Left colon (tissue), 2 donors: ENCODE measurements at places on chromosomes 16 and 17. TPM values are rescaled to one million over a fixed set of nuclear protein-coding genes. Genes with fewer than 3 reads are reported as not detected.

GRCh38 chr16:4325253-4325758 lies 9.4 kb downstream of the GLIS2 start:
- DNase-seq: no peak

- no peak for DNase-seq
Observed at GRCh38 chr16:47057630-47057993, 84.1 kb upstream of the DNAJA2 start.

DNA sequence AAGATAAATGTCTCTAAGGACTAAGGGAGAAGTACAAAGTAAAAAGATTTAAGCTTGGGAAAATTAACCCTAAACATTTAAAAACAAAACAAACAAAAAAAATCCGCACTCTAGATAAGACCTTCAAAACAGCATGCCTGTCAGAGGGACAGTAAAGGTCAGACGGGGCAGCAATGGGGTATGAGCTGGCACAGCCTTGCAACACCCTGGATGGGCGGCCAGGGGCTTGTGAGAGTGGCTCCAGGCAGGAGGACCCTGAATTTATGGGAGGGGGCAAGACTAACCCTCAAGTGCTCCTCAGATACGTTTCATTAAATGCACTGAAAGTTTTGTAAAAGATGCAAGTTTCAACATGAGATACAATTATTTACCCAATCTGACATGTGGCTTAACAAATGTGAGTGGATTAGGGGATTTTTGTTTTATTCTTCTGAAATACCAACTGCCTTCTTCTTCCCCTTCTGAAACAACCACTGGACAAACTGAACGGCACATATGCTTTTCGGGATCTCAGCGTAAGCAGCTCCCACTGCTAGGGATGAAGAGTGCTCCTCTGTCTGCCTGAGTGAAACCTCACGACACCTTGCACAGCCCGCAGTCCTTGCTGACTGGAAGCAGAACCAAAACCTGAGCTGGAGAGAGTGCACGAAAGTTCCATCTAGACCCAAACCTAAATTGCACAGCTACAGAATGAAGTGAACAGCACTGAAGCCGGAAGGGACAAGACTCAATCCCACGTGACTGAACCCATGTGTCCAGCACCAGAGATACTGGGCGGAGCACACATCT lies 128.4 kb downstream of the ANKRD11 start:
- no peak for DNase-seq

GRCh38 chr16:55035029-55035428 lies 104.4 kb downstream of the IRX5 start:
- DNase-seq: peak; percentile 51

GRCh38 chr17:57034807-57035754 lies 50.0 kb upstream of the AKAP1 start:
- DNase-seq: peak; percentile 34

Gene GGA2
- 45.3 TPM for total RNA-seq

Gene STAT5B
- 39.2 TPM for total RNA-seq

Gene EPX
- total RNA-seq: not detected

- DNase-seq: no peak
Observed at GRCh38 chr16:84110527-84110926, 6.2 kb downstream of the MBTPS1 start.

GRCh38 chr17:41377546-41377945 lies 4.6 kb downstream of the KRT34 start:
- no peak for DNase-seq

GRCh38 chr16:88494335-88495154 lies 41.5 kb downstream of the ZFPM1 start:
- no peak for DNase-seq

- DNase-seq: peak; percentile 59
Observed at GRCh38 chr16:48611329-48612137, 1.6 kb upstream of the N4BP1 start.

Gene SPIRE2
- 70.2 TPM for total RNA-seq

GRCh38 chr17:50170662-50171370 lies 5.0 kb downstream of the SGCA start:
- DNase-seq: no peak

Gene SLC39A11
- total RNA-seq: 89.8 TPM

GRCh38 chr16:78537511-78537910 lies 438.1 kb downstream of the WWOX start:
- DNase-seq: no peak

Gene SLC12A3
- 0.11 TPM for total RNA-seq

DNA sequence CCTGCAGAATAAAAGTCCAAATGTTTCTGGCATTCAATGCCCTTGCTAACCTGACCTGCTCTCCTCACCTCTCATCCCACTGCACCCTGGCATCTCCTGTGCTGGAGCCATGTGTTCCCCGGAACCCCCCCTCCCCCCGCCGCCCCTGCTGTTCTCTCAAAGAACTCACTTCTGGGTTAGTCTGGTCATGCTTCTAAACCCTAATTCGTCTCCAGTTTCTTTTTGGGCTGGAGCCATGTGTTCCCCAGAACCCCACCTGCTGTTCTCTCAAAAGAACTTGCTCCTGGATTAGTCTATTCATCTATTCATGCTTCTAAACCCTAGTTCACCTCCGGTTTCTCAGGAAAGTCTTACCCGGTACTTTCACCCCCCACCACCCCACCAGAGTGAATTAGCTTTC lies 808 bp upstream of the ALOX15 start:
- no peak for DNase-seq

GRCh38 chr17:40810494-40810893 lies 10.7 kb upstream of the KRT28 start:
- no peak for DNase-seq

GRCh38 chr17:30124273-30124796 lies 7.7 kb downstream of the NSRP1 start:
- DNase-seq: no peak

GRCh38 chr17:49513044-49513395 lies 17.9 kb downstream of the NGFR start:
- no peak for DNase-seq

Gene SRR
- 9.9 TPM for total RNA-seq

Gene SYNGR3
- 1.6 TPM for total RNA-seq

GRCh38 chr16:2365397-2366294 lies 25.1 kb upstream of the ABCA3 start:
- no peak for DNase-seq

DNA sequence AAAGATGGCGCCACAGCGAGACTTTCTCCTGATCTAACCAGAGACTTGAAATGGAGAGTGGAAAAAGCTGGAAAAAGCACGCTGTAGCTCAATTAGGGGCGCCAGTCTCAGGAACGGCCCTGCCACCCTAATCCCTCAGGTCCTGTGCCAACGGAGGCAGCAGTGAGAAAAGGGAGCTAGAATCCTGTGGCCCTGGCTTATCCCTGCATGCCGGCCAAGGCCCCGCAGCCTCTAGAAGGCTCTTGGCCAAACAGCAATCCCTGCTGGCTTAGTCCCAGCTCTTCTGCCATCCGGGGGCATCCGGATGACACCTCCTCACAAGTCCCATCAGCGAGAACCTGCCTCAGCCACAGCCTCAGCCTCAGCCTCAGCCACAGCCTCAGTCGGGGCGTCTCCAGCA lies 69.8 kb downstream of the MRM3 start:
- no peak for DNase-seq

GRCh38 chr16:85136702-85137322 lies 24.5 kb upstream of the CIBAR2 start:
- no peak for DNase-seq

Gene ZP2
- total RNA-seq: not detected

Gene CES4A
- 6.6 TPM for total RNA-seq

DNA sequence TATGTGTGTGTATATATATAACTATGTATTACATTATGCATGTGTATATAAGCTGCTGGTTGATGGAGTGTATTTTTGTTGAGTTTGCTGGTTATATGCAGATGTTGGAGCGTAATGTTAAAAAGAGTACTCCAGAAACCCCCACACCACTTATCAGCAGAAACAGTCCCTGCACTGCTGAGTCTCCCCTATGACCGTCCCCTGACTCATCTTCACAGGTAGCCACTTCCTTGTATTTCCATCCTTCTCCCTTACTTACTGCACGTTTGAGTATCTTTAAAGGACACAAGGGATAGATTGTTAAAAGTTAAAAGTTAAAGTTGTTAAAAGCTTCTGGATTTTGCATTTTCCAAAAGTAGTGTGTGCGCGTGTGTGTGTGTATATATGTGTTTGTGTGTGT lies 853.9 kb upstream of the EEF2KMT start:
- no peak for DNase-seq

- no peak for DNase-seq
Observed at GRCh38 chr17:49667854-49668253, 10.0 kb downstream of the SPOP start.

- no peak for DNase-seq
Observed at GRCh38 chr17:43613917-43614316, 47.8 kb downstream of the MEOX1 start.

- no peak for DNase-seq
Observed at GRCh38 chr16:12763517-12763916, 40.2 kb downstream of the CPPED1 start.

- DNase-seq: no peak
Observed at GRCh38 chr17:73703192-73703591, 58.9 kb upstream of the SDK2 start.

- no peak for DNase-seq
Observed at GRCh38 chr16:56915336-56916119, 16.4 kb upstream of the HERPUD1 start.

DNA sequence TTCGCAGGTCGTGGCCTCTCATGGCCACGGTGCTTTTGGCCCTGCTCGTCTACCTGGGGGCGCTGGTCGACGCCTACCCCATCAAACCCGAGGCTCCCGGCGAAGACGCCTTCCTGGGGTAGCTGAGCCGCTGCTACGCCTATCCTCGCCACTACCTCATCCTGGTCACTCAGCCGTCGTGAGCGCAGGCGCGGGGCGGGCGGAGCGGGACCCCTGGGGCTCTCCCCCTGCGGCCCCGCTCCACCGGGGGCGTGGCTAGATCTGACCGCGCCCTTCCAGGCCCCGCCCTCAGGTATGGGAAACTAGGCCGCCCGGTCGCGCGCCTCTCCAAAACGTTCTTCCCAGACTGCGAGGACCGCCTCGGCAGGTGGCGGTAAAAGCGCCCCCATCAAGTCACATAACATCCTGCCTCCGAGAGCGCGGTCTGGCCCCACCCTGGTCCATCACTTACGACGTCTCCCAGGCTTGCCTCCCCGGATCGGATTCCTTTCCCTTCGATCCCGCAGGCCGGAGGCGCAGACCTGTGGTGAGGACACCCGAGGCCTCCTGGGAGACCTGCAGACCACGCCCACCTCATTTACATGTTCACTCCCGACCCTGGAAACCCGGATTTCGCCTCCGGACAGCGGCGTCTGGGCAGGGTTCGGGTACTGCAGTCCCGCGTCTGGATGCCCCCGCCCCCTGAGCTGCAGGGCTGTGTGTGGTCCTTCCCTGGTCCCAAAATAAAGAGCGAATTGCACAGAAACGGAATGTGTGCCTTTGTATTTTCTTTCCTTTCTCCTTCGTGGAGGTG lies 91.5 kb upstream of the TMEM97 start:
- DNase-seq: peak; percentile 81

- no peak for DNase-seq
Observed at GRCh38 chr16:6483469-6484033, 849.1 kb upstream of the RBFOX1 start.

DNA sequence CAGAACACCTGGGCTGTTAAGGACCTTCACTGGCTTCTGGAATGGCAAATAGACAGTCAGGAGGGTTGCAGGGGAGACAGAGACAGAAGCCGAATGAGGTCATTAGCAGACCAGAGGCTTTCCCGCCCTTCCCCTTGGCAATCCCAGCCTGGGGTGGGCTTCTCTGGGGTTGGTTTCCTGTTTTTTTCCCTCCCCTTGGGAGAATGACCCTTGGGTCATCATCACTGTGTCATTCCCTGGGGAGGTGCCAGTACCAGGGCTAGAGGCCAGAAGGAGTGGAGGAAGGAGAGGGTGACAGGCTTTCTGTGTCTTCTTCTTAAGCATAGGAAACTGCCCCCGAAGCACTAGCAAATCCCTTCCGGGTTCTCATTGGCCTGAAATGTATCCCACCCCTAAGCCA lies 42.9 kb upstream of the IL21R start:
- no peak for DNase-seq

Gene CD300LB
- total RNA-seq: 0.25 TPM

DNA sequence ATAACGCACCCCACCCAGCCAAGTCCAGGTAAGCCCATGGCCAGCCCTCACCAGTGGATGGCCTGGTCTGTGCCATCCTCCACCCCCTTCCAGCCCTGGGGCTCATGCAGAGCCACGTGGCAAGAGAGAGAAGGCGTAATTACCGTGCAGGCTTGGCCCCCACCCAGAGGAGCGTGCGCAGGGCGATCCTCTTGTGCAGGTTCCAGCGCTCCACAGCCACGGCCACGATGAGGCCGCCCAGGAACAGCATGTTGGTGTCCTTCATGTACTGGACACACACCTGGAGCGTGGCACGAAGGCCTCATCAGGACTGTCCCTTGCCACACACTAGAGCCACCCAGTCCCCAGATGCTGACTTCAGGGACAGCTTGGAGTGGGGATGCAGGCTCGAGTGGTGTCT lies 6.7 kb downstream of the SLC13A5 start:
- DNase-seq: no peak

Gene ZNF267
- 10.6 TPM for total RNA-seq

Gene PERCC1
- not detected for total RNA-seq

Gene RCVRN
- not detected for total RNA-seq

DNA sequence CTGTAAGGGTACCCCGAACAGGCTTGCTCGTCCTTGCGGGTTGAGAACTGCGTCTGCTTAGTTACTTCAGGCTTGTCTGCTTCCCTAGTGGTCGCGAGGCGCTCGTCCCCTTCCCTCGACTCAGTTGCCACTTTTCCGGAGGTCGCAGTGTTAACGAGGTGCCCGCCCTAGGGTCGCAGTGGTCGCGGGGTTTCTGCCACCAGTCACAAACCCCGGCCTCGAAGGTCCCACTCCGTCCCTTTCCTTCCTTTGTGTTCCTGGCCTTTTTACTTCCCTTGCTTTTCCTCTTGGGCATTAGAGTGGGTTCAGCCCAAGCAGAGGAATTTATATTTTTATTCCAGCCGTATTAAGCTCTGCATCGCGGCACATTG lies 299 bp downstream of the NUP85 start:
- DNase-seq: no peak

DNA sequence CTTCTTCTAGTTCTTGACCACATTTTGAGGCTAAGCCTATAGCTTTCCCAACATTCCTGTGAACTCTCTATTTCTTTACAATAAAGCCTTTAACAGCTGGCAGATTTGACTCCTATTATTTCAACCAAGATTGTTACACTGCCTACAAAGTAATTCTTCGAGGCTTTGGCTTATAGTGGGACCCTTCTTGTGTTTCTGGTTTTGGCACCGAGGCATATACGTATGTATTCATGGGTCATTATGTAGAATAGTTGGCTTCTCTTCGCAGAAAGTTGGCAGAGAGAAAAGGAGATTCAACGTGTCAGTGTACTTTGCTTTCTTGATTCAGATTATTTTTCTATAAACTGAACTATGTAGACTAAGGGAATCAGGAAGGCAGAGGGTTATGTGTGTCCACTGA lies 102.2 kb downstream of the ABCA8 start:
- DNase-seq: no peak

DNA sequence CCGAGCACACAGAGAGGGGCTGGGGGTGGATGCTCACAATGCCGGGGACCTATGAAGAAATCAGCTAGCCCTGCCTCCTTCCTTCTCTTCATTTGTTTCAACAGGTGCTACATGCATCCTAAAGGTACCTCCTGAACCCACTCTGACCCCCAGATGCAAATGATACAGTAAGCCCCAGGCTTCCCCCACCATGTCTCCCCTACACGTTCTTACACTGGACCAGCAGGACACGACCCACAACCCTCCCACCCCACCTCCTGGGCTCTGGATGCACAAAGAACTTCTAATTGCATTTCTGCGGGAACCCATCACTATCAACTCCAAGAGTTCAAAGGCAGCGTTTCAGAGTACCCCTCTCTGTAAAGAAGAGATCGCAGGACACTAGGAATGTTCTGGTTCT lies 2.1 kb downstream of the XYLT1 start:
- DNase-seq: no peak

Gene TSPAN10
- 0.22 TPM for total RNA-seq
